ENCODE measurements at places on chromosomes 6 and 20.

DNA sequence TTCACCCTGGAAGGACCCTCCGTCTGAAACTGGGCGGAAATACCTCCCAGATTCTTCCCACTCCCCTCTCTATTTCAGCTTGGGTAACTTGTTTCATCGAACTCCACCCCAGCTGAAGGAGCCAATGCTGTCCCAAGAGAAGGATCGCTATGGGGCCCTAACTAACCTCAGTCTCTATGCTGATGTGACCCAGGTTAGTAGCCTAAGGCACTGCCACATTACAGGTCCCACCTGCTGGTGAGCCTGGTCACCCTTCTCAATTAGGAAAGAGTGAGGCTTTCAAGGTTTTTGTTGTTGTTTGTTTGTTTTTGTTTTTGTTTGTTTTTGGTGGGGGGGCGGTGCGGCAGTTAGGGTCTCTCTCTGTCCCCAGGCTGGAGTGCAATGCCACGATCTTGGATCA is 168.4 kb downstream of the OR2B2 start:
- DNase-seq: no peak

DNA sequence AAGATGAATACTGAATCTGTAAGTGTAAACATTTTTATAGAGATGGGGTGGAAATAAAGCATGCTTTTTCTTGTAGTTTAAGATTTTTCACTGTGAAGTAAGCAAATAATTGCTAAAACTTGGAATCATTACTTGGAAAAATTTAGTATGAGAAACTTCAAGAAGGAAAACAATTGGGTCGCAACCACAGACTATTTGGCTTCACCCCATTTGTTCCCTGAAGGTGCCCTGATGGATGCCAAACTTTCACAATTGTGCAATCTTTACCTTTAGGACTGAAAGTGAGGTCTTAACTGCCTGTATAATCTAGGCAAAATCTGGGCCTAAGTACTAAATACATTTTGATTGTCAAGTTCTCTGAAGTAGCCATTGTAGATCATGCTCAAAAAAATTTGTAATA is 330.1 kb downstream of the HDGFL1 start:
- no peak for DNase-seq

- DNase-seq: no peak
Observed at GRCh38 chr6:3405182-3405518, 51.7 kb downstream of the SLC22A23 start.

DNA sequence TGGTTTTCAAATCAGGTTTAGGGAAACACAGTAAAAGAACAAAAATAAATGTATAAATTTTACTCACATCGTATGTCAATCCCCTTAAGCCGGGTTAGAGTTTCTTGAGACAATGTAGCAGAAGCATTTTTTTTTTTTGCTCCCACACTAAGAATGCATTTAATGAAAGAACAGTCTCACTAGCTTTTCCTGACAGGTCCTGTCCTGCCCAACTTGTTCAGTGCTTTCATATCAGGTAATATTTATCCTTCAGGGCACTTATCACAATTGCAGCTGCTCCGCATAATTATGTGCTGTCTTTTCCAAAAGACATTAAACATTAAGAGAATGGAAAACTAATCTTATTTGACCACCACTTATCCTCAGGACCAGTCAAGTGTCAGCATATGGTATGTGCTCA is 632.0 kb downstream of the HTR1B start:
- DNase-seq: no peak

DNA sequence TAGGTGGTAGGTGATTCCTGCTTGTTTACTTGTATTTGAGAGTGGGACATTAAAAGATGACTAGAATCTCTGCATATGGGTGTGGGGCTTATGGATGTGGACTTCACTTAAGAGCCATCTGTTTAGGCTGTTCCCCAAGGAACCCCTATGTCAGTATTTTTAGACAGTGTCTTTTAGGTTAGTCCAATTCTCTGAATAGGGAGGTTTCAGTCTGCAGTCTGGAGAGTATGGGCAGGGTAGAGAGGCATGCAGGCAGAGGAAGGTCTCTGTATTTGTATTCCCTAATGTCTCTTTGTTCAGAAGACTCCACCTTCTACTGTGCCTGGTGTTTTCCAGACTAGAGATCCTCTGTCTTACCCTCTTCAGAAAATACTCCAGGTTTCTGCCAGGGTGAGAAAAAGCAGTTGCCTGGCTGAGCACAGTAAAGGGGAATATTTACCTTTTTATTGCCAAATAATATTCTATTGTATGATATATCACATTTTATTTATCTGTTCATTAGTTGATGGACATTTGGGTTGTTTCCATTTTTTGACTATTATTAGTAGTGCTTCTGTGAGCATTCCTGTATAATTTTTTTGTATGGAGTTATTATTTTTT is 19.1 kb downstream of the SLX4IP start:
- no peak for DNase-seq

DNA sequence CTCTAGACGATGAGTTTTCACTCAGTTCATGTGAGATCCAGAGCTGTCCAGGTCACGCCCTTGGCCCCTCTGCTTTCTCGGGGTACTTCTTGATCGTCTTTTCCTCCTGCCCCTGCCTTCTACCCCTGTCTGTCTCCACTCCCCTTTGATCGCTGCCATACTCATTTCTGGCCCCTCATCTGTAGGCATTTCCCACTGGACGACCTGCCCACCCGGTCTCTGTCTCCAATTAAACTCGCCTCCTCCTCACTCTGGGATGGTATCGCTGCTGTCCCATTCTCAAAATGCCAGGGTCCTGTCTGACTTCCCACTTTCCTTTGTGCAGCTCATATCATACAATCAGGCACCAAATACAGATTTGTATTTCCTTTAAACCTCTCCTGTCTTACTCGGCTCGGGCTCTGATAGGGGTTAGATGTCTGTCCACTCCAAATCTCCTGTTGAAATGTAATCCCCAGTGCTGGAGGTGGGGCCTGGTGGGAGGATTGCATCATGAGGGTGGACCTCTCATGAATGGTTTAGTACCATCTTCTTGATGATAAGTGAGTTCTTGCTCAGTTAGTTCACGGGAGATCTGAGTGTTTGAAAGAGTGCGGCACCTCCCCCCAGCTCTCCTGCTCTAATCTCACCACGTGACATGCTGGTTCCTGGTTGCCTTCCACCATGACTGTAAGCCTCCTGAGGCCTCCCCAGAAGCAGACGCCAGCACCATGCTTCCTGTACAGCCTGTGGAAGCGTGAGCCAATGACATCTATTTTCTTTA is 3.5 kb upstream of the SYNJ2 start:
- DNase-seq: no peak

- DNase-seq: no peak
Observed at GRCh38 chr6:130962966-130963365, 100.1 kb downstream of the EPB41L2 start.

DNA sequence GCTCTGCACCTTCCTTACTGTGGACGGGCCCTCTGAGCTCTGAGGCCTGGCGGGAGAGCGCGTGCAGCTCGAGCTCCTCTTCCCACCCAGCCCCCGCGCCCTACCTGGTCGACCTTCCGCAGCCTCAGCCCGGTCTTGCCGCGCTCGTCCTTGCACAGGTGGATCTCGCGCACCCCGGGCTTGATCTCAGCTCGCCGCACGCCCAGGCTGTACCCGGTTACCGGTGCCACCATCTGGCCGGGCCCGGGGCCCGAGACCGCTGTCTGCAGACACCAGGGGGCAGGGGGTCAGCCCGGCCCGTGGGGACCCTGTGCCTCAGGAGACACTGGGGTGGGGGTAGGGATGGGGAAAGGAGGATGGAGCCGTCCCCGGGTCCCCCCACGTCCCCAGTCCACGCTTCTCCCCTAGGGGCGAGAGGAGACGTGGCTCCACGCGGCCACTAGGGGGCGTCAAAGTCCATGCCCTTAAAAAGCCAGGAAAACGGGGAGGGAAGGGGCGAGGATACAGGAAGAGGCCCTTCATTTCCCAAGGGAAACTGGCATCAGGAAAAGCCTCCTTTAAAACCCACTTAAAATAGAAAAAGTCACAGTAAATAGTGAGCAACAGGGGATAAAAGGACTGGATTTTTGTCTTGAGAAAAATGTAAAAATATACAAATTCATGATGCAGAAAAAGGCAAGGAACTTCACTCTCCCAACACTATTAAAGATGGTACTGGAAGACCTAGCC is 15.5 kb downstream of the SDCBP2 start:
- DNase-seq: no peak

DNA sequence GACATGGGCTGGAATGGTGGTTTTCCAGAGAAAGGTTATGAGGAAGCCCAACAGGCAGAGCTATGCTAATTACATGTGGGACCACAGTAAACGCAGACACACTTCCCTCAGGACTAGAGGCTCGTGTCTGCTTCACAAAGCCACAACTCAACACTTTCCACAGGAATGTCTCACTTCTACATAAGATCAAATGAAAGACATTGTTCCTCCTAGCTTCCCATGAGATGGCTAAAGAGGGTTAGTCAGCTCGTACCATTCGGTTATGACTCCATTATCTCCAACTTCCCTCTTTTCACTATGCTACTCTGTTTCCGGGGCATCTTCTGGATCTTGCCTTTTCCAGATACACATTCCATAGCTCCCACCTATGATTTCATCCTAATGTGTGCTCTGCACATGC is 29.1 kb upstream of the ZC3H12D start:
- no peak for DNase-seq
